ENCODE measurements at places on chromosomes 7 and 10.
A peak's percentile ranks its signal among the peaks of the same experiment; 100 is the strongest.

GRCh38 chr7:54394834-54395233 lies 147.3 kb upstream of the VSTM2A start:
- DNase-seq: no peak

DNA sequence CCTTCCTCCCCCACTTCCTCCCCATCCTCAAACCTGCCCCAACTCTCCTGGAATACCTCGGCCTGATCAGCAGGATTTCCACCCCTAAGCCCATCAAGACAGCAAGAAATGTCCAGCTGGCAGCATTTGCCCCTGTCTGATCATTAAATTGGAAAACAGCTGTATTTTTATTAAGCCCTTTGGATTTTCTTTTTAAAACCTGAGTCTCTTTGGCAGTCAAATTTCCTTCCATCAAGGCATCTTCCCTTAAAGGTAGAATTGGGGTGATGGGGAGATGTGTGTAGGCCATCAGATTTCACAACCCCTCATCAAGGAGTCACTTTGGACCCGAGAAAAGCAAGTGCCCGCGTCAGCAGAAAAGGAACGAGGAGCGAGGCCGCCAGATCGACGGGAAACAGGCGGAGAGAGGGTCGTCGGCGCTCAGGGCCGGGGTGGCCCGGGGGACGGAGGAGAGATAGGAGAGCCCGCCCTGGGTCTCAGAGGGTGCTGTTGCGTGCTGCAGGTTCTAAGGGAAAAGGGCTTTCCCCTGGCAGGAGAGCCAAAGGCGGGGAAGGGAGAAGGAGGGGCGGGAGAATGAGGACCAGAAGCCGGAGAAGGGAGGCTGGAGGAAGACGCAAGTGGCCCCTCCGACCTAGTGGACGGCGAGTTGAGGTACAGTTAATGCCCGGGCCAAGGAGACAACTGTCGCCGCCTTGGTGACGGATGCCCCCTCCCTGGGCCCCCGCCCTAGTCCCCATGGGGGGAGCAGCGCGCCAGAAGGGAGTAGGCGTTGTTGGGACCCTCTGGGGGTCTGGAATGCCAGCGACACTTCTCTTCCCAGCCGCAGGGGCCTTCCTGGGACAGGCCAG lies 11.5 kb upstream of the GATA3 start:
- DNase-seq: no peak

DNA sequence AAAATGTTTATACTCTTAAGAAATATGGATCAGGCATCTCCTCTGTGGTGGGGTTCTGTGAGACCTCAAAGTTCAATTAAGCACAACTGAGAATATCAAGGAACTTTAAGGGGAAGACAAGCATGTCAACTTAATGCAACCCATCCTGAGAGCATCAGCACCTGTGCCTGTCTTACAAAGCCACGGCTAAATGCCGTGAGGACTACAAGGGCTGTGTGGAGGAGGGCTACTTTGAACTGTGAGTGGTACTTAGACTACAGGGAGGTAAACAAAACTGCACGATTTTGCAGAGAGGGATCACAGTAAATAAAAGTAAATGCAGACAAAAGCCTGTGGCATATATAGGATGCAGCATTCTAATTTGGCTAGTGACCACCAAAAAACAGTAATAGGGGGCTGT lies 139.1 kb downstream of the ATE1 start:
- no peak for DNase-seq

DNA sequence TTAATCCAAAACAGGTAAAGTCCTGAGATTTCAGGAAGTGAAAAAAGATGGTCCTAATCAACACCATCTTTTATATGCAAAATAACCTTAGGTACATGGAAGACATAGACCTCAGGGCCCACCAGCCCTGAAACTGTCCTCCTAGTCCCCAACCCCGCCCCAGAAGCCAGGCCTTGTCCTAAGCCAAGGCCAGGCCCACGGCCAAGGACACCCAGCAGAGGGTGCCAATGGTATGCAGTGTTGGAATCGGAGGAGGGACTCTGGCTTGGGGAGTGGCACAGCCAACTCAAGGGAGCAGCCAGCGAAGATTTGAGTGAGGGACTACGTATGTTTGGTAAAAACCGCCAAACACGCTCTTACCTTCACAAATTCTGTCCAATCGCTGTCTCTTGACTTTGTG lies 96.7 kb downstream of the ZRANB1 start:
- no peak for DNase-seq

- DNase-seq: no peak
These were observed 49.3 kb upstream of the INPP5A start for GRCh38 chr10:132488231-132488821.

DNA sequence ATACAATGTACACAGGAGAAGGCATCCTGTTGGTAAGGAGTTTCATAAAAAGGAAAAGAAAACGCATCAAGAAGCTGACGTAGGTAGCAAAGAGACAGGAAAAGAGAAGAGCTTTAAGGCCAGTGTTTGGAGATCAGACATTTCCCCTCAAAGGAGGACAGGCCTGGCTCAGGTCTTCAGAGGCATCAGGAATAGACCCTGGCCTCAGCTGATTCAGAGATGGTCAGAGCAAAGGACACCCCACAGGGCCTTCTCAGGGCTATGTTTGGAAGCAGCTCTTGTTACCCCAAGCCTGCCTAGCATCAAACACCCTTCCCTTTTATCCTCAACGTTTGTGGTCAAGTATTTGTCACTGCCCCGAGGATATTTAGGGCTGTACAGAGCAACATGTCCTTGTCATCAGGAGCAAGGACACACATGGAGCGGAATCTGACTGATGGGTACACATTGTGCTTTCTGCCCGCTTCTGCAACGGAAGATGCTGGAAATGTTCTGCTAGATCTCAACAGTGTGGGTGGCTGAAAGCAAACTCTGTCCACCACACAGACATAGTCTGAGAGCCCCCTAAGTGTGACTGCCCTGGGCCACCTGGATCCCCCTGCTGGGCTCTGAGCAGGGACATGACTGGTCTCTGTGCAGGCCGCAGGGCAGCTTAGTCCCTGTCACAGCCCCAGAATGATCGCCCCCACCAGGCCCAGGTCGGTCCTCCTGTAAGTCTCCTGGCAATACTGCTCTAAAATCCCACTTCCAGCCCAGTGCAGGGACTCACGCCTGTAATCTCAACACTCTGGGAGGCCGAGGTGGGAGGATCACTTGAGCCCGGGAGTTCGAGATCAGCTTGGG lies 1.0 kb upstream of the ZDHHC4 start:
- DNase-seq: no peak

GRCh38 chr10:60399328-60399727 lies 9.7 kb upstream of the ANK3 start:
- no peak for DNase-seq

- DNase-seq: no peak
These were observed 1169.9 kb downstream of the NXPH1 start for GRCh38 chr7:9603291-9603690.

DNA sequence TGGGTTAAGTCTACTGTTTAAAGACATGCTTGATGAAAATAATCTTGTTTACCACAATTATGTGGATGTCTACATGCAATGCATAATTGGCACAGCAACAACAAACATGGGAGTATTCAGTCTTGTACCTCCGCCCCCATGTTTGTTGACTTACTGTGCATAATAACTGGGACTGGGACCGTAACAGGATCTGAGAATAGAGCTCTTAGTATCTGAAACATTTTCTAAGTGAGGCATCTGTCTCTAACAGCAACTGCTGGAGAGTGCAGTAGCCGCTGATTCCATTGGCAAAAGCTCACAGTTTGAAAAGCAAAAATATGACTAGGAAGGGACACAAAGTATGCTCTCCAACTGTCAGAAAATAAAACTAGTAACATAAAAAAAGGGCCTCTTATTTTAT lies 61.6 kb downstream of the ENO4 start:
- DNase-seq: no peak

DNA sequence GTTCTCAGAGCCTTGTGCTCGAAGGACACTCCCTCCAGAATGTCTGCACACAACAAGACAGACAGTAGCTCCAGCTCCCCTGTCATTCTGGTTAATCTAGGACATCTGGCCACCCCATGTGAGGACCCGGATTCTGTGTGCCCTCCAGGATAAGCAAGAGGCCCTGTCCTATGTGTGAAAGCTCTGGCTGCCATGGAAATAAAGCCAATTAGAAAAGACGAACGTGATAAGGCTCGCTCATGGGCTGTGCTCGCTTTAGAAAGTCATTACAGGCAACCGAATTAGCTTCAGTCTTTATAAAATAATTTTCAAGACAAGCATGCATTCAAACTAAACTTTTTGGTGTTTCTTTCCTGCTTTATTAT lies 263.4 kb downstream of the INHBA start:
- no peak for DNase-seq

- DNase-seq: no peak
These were observed 842 bp upstream of the JAKMIP3 start for GRCh38 chr10:132064771-132065437.

- DNase-seq: no peak
These were observed 52.7 kb downstream of the HIPK2 start for GRCh38 chr7:139725077-139725476.

- DNase-seq: no peak
These were observed 199.3 kb upstream of the AUTS2 start for GRCh38 chr7:69398986-69399385.

DNA sequence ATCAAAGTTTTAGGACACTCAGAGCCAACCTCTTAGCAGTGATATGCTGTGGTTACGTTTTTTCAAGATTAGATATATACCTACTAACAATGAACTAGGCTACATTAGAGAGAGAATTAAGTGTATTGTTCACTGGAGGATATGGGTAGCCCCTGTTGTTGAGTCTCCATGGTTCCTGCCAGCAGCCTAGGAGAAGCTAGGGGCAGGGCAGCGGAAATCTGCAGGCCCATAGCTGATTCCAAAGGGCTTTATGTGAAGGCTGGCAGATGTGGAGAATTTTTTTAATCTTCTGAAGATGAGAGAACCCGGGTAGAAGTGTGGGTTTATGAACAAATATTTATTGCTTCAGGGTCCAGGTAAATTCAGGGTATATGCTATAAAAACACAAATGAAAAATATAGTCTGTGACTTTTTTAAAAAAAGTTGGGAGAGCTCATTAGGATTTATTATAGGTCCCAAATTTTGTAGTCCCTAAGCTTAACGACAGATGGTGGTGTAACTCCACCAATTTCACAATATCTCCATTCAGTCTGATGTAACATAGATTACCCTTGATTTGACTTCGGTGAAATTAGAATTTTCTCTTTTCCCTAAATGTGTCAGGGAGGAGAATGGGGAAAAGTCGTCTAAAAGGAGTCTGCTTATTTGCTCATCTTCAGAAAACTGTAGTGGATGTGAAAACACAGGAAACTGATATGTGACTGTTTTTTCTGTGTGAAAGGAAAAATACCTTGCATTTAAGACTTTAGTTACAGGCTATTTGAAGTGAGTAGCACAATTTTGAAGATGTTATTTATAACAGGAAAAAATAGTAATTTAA lies 163.0 kb upstream of the PPP1R3A start:
- DNase-seq: no peak

GRCh38 chr7:38600741-38601140 lies 30.4 kb downstream of the AMPH start:
- DNase-seq: no peak

GRCh38 chr10:45418417-45418848 lies 44.4 kb downstream of the ALOX5 start:
- no peak for DNase-seq

DNA sequence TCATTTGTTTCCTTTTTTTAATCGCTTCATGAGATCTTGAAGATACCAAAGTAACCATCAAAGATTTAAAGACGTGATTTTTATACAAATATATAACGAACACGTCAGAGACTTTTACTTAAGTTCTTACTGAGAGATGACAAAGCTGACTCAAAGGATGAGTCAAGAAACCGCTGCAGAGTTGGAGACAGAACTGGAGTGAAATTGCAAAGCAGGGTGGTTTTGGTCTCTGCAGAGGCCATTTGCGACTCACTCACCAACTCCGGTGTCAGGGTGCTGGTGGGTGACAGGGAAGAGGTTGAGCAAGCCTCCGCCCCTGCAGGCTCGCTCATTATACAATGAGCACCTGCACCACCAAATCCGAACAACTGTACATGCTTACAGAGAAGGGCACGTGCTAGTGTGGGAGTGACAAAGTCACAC lies 75.2 kb downstream of the DNAJB6 start:
- peak; percentile 24 for DNase-seq

DNA sequence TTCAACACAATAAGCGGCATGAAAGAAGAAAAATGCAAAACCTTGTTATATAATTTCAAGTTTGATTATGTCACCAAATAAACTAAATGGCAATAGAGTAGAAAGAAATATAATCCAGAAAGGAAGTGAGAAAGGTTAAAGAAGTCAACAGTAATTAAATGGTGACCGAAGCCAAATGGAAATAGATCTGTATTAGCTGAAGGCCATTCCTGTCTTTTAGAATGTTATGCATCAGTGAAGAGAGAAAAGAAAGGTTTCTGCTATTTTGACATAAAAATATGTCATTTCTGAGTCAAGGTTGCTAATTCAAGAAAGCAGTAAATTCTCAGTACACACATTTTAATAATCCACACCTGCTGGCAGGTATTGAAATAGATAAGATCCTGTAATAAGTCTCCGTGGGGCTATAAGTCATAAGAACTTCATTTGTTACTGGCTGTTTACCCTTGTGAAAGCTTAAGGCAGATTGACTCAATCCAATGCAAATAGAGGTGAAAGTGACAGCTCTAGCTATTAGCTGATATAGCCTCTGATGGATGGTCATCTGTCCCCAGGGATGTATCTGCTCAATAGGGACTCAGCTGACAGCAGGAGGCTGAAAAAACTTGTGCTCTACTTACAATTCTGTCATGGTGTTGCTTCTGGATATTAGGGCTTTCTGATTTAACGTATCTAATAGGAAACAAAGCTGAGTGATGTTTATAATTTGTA lies 152.1 kb downstream of the FZD1 start:
- no peak for DNase-seq

Measured in activated CD4-positive, alpha-beta T cell treated with anti-CD3 and anti-CD28 coated beads, Interleukin-2, amount 50 U/mL, for 24 hours (primary cell).